Activated CD8-positive, alpha-beta memory T cell treated with anti-CD3 and anti-CD28 coated beads, Interleukin-2, amount 50 U/mL, for 4 hours (primary cell): ENCODE measurements at places on chromosomes 11 and 22.

DNA sequence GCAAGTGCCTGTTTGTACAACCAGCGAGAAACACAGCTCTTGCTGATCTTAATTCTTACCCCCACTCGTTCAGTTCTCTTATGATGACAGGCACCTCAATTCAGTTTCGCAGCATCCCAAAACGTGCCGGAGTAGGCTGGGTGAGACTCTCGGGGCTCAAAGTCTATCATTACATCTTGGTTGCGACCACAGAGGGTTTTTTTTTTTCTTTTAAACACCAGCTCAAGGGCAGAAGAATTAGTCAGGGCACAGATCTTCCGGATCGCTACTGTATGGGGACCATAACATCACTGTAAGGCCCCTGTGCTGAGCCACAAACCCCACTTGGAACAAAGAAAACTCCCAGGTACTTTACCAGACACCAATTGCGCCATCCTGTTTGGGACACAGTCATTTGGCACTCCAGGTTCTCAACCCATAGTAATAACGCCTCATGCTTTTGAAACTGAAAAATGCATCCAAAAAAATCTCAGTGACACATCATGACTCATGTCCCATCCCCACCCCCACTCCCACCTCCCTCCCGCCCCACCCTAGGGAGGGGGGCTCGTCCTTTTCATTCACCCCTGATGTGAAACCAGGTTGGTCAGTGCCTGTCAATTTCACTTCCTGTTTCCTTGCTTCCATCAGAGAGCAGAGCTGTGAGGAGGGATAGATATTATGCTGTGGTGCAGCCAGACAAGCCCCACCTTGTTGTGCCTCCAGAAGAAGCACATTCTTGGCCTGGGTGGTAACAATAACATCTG is 41.0 kb upstream of the CD5 start:
- DNase-seq, result peak; percentile 74

DNA sequence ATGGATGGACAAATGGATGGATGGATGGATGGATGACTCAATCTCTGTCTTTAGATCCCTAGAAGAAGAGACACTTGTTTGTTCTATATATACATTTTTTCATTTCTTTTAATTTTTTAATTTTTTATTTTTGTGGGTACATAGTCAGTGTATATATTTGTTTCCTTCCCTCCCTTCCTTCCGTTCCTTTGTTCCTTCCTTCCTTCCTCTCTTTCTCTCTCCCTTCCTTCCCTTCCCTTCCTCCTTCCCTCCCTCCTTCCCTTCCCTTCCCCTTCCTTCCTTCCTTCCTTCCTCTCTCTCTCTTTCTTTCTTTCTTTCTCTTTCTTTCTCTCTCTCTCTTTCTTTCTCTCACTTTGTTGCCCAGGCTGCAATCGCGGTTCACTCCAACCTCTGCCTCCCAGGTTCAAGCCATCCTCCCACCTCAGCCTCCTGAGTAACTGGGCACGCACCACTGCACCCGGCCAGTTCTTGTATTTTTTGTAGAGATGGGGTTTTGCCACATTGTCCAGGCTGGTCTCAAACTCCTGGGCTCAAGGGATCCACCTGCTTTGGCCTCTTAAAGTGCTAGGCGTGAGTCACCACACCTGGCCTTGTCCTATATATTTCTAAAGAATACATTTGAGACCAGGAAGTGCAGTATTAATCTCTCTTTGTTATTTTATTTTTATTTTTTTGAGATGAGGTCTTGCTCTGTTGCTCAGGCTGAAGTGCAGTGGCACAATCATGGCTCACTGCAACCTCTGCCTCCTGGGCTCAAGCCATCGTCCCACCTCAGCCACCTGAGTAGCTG is 42.5 kb upstream of the AQP11 start:
- DNase-seq, result no peak

DNA sequence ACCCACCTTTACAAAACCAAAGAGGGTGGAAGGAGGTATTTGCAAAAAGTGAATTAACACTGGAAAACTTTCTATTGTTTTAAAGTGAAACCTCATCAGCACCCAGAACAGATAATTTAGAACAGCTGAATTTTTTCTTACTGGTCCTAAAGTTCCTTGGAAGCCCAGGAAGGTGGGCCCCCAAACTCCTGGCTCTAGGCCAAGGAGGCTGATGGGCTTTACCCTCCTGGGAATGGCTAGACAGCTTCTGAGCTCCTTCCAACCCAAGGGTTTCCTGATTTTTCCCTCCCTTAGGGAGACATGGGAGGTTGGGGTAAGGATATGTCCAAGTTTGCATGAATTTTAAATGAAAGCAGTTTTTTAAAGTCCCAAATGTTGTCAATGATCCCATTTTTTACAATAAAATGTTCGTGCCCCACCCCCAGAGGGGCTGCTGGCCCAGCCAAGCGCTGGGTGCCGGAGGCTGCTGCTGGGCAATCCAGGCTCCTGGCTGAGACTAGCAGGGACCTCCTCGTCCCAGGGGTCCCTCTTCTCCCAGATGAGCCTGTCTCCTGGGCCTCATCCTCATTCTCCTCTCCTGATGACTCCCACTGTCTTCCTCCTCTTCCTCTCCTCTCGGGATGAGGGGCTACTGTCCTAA is 28.4 kb downstream of the RELT start:
- no peak for DNase-seq

- DNase-seq, result no peak
Observed at GRCh38 chr11:99934008-99934407, 753.1 kb upstream of the ARHGAP42 start.

- no peak for DNase-seq
Observed at GRCh38 chr22:27460591-27461347, 340.8 kb downstream of the MN1 start.

DNA sequence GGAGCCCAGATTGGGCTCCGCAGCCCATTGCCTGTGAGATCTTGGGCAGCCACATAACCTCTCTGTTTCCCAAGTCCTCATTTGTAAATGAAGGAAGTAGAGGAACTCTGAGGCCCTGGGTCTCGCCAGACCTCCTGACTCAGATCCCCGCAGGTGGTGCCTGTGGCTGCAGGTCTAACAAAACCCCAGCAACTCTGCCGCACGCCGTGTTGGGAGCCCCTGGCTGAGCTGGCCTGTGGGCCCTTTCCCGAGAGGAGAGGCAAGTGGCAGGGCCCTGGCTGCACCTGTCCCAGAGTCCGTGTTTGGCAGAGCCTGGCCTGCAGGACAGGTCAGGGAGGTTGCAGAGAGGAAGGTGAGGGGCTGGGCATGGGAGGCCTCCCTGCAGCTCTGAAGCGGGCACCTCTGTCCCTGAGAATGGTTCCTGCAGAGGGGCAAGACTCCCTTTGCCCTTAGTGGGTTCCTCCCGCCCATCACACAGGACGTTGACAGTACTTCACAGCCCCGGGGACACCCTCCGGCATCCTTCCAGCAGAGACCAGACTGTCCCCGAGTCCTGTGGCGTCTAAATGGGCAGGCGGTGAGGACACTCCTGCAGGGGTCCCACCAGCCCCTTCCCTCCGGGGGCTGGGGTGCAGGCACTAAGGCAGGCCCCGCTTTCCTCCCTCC is 67.7 kb downstream of the ARHGAP8 start:
- no peak for DNase-seq

DNA sequence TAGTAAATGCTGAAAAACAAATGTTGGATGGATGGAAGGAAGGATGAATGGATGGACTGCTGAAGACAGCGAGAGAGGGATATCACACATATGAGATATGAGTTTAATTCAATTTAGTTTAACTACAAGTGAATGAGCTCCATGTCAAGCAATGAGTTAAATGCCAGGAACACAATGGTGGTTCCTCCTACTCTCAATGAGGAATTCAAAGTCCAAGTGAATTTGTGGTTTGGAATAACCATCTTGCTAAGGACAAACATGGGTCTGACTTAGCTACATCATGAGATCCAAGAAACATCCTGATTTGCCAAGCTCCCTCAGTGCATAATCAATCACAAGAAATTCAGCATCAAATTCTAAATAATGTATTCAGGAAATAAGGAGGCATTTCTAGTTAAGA is 26.1 kb upstream of the PPP2R1B start:
- DNase-seq, result no peak

DNA sequence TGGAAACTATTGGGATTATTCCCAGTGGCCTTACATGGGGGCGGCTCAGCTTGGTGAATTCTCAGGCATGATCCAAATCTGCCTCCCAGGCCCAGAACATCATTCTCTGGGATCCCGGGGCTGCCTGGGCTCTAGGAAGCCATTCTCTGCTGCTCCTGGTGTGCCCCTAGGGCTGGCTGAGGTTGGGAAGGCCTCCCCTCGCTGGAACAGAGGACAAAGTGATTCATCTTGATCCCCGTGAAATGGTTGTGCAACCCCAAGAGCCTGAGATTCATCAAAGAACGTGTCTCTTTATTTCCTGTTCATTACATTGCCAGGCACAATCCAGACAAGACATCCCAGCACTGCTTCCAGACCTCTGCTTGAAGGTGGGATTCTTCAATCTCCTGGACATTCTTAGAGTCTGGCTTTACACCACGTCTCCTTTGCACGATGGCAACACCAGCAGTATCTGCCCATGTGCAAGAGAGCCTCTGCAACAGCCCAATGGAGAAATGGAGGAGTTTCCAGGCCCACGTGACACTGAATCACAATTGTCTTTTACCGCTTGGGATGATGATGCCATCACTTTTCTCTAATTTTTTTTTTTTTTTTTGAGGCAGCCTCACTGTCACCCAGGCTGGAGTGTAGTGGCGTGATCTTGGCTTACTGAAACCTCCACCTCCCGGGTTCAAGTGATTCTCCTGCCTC is 52.3 kb downstream of the TST start:
- DNase-seq, result no peak

GRCh38 chr11:128500493-128500892 is 86.9 kb downstream of the ETS1 start:
- DNase-seq, result no peak

- no peak for DNase-seq
Observed at GRCh38 chr11:15641271-15642045, 526.7 kb downstream of the INSC start.
